ENCODE measurements at places on chromosomes 4 and X. TPM values are rescaled to one million over a fixed set of nuclear protein-coding genes. Genes with fewer than 3 reads are reported as not detected.

The TENM3 gene
- total RNA-seq = 51.9 TPM

The CCDC110 gene
- total RNA-seq = 3.1 TPM

The SHOX gene
- total RNA-seq = not detected

The PCSK1N gene
- total RNA-seq = 55.4 TPM

DNA sequence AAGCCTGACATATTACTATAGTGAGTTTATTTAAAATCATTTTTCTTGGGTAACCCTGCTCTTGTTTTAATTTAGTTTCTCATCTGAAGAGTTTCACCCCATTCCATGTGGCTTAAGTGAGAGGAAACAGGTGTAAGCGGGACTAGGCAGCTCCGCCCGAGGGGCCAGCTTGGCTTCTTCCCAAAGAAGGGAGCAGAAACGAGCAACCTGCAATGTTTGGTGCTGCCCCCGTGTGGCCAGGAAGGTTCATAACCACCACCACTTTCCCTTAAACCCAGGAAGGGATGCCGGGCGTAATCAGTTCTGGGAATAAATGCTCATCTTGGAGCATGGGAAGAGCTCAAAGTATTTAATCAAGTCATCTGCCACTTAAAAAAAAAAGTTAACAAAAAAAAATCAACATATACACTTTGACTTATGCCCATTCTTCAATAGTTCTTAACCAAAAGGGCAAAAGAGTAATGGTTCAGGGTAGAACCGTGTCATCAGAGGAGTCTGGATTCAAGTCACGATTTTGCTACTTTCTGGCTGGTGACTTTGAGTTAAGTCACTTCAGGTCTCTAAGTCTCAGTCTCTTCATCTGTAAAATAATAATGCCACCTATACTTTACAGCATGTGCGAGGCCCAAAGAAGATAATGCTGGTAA lies 147.9 kb downstream of the NSUN7 start:
- DNase-seq = peak; percentile 49

DNA sequence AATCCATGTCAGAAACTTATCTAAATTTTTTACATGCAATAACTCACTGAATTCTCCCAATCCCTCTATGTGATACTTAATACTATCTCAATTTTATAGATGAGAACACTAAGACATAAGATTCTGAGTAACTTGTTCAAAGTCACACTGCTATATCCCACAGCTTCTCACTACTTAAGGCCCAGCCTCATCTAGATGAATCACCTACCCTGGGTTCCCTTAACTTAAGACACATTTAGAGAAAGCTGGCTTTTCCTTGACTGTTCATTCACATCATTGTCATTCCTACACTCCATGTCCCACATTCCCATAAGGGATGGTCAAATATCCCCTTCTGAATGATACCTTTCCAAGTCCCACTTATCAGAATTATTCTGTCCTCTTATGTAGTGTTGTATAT lies 21.0 kb downstream of the TNIP3 start:
- DNase-seq = no peak

- no peak for DNase-seq
Observed at GRCh38 chr4:8323947-8324555, 54.5 kb downstream of the HTRA3 start.

DNA sequence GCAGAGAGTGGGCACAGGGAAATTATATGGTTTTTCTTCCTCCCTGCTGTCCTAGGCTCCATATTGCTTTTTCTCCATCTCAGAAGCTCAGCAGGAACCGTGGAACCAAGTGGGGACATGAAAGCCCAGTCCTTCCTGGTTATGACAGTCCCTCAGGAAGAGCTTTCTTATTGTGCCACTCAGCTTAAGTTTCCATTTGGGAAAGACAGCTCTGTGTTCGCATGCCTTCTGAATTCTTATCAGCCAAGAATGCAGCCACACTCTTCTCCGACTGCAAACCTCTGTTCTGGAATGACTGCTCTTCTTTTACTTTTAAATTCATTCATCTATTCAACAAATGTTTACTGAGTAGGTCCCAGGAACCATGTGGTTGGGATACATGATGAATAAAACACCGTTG lies 58.0 kb upstream of the PPARGC1A start:
- no peak for DNase-seq

GRCh38 chr4:58138786-58139668 lies 1028.8 kb upstream of the IGFBP7 start:
- no peak for DNase-seq

GRCh38 chr4:48121180-48121579 lies 12.9 kb downstream of the TXK start:
- DNase-seq = no peak

DNA sequence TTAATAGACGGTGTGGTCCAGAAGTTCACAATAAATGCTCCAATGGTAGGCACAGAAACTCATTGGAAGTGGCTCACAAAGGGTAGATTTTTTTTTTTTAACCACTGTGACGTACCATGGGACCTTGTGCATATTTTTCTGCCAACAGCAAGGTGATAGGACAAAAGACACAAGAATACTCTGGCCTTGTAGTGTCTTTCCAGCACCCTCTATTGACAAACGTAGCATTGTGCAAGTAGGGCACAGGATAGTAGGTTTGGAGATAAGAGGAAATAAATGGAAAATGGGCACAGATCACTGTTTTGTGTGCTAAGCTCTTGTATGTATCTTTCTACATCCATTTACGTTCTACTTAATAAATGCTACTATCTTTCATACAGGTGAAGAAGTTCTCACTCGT lies 2054.9 kb downstream of the PCDH7 start:
- DNase-seq = no peak

DNA sequence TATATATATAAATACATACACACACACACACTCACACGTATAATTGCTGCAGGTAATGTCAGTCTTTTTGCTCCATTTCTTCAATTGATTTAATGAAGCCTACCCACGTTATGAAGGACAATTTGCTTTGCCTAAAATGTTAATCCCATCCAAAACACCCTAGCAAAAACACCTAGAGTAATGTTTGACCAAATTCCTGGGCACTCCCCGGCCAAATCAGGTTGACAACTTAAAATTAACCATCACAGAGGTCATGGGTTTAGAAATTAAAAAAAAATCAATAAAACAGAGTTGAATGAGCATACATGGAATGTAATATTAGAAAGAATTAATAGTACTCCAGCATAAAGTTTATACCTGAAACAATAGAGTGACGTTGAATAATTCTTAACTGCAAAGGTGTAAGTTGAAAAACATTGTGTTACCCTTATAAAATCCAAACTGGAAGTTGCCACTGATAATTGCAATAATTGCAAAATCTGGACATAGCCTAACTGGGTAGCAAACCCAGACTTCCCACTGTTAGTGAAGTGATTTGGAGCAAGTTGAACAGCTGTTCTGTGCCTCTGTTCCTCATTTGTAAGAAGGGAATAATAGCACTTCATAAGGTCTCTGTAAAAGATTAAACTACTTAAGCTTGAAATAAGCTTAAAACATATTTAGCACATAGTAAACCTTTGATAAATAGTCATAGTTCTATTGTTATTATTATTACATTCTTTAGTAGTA lies 2120.5 kb downstream of the PCDH7 start:
- DNase-seq = no peak

DNA sequence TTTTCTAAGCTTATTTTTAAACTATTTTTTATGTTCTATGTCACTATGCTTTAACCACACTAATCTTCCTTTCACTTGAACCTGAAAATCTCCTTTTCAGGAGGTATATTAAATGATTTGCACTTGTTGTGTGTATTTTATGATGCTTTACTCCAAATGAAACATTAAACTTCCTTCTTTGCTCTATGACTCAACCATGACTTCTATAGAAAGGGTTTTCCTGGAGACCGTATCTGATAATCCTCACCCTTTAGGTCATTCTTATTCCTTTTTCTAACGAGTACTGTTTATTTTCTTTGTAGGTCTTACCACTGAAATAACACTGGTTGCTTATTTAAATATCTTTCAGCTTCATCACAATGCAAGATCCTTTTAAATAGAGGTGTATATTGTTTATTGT lies 1163.2 kb downstream of the PCDH18 start:
- DNase-seq = no peak

DNA sequence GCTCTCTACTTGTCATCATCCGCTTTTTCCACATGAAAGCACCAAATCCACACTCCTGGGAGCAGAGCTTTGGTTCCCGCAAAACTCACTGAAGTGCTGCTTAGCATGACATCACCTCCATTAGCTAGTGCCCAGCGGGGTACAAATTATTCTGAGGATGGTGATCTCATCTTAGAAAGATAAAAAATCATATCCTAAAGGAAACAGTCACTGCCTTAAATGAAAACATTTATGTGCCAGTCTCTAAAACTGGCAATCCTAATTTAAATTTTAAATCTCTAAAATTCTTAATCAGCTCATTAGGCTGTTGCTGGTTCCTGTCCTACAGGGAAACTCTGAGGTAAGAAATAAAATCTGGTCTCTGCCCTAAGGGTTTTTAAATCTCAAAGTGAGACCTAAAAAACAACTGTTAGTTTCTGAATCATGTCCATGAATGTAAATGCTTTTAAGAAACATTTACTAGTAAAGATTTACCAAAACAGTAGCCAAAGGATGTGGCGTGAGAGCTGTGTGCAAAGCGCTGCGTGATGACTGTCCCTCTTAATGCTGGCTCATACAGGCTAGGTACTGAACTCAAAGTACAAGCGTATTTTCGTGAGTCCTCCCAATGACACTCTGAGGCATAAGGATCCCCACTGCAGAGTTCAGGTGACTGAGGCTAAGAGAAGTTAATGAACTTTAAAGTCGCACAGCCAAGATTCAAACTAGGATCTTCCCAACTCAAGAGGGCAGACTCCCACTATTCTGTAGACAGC lies 4.5 kb downstream of the CASP3 start:
- no peak for DNase-seq
